ENCODE measurements at places on chromosomes 12 and 14.
A peak's percentile ranks its signal among the peaks of the same experiment; 100 is the strongest.

DNA sequence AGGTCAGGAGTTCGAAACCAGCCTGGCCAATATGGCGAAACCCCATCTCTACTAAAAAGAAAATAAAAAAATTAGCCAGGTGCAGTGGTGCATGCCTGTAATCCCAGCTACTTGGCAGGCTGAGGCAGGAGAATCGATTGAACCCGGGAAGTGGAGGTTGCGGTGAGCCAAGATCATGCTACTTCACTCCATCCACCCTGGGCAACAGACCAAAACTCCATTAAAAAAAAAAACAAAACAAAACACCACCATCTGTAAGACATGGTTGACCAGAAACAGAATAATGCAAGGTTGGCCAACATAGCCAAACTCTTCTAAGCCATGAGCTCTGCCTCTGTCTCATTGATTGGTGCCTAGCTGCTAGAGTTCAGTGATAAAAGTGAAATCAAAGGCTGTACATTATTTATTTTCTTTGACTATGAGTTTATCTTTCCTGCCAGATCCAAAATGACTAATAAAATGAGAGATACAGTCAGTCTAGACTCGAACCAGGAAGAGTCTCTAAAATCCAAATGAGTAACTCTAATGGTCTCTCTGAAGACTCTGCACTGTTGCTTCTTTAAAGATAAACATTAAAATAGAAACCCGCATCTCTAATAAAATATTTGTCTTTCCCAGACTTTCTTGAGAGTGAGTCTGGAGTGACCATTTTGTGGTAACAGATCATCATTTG is 404.7 kb downstream of the DAD1 start:
- no peak for DNase-seq

DNA sequence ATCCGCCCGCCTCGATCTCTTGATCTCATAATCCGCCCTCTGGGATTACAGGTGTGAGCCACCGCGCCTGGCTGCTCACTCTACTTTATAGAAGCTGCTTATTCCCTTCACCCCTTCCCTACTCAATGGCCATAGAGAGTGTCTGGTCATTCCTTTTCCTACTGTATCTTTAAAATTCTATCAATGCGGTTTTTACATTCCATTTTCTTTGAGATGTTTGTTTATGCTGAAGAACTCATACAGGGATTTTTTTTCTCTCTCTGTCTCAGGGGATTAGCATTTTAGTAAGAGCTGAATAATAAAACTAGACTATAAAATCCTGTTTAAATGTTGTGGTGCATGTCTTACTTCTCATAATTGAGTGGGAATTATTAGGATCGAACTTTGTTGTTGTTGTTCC is 218.6 kb upstream of the FOXN3 start:
- no peak for DNase-seq

- DNase-seq = no peak
Measured at GRCh38 chr12:14613718-14614117, 46.0 kb upstream of the PLBD1 start.

- DNase-seq = no peak
Measured at GRCh38 chr14:50784683-50785456, 46.1 kb downstream of the NIN start.

- peak; percentile 48 for DNase-seq
Measured at GRCh38 chr12:96907671-96908422, 790 bp downstream of the NEDD1 start.

- DNase-seq = no peak
Measured at GRCh38 chr14:36756226-36756625, 94.6 kb downstream of the PAX9 start.

- no peak for DNase-seq
Measured at GRCh38 chr14:100022772-100023451, 42.3 kb upstream of the EVL start.

DNA sequence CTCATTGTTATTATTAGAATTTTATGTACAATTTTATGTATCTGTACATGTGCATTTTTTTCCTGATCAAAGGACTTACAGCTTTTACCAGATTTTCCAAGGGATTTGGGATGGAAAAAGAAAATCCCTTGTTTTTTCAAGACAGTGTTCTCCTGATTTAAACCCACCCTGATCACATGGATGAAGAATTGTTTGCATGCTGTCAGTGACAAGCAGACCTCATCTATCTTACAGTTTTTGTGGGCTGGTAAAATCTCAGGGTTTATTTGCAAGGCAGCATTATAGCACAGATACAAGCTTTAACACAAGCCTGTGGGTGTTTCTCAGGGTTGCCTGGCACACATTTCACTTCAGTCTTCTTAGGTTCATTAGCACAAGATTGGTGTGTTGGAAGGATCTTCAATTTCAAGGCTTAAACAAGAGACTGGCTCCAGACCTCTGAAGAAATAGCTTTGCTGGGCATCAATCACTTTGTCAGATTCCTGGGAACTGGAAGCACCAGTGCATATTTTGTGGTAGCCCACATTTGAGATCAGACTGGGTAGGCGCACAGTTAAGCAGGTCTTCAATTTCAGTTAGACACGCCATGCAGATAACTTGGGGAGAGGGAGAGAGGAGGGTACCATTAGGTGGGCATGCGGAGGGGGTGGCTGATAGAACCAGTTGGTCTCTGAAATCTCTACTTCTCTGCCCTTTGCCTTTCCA is 118.0 kb downstream of the TBX5 start:
- no peak for DNase-seq

DNA sequence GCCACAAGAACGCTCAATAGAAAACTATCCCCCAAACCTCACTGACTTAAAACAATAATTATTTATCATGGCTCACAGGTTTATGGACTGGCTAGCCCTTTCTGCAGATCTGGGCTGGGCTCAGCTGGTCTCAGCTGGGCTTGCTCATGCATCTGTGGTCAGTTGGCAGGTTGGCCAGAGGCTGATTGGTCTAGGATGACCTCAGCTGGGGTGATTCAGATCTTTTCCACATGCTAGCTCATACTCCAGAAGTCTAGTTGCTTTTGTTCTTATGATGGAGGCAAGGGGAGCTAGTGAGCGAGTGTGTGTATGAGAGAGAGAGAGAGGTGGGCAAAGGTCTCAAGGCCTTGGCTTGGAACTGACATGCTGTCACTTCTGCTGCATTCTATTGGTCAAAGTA is 181.2 kb upstream of the NRXN3 start:
- no peak for DNase-seq

GRCh38 chr14:54778618-54779345 is 123.8 kb downstream of the GCH1 start:
- DNase-seq = no peak
